ENCODE measurements at places on chromosomes 13 and 19.

GRCh38 chr13:88649855-88650254 lies 978.7 kb downstream of the SLITRK5 start:
- no peak for DNase-seq

DNA sequence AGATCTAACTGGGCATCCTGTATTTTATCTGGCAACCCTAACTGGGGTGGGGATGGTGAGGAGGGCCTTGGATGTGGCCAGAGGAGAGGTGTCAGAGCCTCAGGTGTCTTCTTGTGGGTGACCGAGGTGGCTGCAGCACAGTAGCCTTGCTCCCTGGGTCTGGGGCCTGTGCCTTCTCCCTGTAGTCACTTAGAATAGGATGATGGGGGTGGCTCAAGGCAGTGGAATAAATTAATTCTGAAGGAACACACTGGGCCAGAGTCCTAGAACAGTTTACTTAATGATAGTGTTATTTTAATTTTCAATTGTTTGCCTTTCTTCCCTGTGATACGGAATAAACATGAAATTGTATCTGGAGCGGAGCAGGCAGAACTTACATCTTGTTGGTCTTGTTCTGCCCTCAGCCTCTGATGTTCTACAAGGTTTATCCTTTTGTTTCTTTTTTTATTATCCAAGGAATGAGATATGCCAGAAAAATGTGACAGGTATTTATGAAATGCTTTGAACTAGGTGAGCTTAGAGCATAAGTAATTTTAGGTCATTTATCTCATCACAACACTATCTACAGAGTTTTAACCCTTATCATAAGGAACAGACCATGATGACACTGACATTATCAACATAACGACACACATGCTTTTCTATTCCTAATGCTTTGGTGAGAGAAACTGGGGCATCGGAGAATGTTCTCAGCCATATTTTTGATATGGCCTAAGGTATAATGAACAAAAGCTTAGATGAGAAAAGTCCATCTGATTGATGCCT lies 51.4 kb downstream of the LRCH1 start:
- no peak for DNase-seq

DNA sequence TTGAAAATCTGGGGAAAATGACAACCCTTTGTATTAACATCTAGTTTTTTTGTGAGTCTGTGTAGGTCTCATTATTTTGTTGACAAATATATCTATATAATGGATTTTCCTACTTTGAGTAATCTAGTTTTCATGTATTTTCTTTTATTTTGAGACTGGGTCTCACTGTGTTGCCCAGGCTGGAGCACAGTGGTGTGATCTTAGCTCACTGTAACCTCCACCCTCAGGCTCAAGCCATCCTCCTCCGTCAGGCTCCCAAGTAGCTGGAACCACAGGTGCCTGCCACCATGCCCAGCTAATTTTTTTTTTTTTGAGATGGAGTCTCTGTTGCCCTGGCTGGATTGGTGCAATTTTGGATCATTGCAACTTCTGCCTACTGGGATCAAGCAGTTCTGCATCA lies 9.2 kb downstream of the ZNF525 start:
- no peak for DNase-seq

DNA sequence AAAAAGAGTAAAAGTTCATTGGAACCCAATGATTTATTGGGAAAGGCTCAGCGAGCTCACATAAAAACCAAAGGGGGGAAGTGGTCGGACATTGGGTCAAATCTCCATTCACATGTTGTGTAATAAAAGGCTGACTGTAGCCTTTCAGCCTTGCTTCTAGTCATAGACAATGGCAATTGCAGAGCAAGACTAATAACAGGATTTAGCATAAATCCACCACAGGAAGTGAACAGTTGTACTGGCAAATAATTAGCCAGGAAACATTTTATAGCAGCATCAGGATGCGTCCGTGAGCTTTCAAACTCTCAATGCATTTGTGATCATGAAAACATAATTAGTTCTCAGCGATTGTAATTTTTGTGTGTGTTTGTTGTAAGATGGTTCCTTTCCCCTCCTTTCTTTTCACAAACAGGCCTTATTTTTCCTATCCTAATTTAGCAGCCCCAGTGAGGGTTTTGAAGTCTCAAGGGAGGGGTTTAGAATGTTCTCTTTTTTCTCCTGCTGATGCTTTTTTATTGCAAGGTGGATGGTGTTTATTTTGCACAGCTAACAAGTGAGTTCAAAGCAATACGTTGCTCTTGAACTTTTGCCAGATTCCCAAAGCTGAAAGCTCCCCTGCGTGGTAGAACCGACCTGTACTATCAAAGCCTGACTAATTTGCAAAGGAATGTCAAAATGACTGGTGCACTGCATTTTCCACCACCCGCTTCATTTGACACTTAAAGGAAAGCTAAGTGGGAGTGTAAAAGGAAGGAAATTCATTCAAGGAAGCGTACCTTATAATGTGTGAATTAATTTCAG lies 105.6 kb downstream of the SPRY2 start:
- DNase-seq = no peak

DNA sequence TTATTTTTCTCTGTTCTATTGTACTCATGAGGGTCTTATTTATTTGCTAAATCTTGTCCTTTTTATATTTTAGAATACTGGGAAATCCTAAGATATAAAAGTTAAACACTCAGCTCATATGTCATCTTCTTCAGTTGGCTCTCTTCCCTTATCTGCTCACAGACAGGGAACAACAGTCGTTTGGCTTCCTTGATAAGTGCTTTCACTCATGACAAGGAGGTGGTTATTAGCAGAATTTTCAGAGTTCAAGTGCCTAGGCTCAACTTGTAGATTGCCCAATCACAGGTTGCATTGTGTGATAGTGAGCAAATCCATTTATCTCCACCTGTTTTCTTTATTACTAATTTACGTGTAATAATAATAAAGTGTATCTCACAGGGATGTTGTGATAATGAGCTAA lies 620.3 kb upstream of the PCDH20 start:
- DNase-seq = no peak

DNA sequence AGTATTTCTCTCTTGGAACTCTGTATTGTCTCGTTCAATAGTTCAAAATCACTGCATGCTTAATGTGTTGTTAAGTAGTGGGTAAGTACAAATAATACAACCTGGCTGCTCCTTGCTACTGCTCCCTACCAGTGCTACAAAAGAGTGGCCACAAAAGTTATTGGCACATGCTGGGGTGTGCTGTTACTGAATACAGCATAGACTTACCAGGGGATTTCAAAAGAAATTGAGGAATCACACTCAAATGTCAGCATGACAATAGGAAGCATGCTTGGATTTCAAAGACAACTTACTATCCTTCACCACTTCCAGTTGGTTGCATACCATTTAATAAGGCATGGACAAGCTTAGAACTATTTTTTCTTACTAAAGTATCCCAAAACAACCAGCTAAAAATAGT lies 1041.3 kb upstream of the SPRY2 start:
- no peak for DNase-seq

DNA sequence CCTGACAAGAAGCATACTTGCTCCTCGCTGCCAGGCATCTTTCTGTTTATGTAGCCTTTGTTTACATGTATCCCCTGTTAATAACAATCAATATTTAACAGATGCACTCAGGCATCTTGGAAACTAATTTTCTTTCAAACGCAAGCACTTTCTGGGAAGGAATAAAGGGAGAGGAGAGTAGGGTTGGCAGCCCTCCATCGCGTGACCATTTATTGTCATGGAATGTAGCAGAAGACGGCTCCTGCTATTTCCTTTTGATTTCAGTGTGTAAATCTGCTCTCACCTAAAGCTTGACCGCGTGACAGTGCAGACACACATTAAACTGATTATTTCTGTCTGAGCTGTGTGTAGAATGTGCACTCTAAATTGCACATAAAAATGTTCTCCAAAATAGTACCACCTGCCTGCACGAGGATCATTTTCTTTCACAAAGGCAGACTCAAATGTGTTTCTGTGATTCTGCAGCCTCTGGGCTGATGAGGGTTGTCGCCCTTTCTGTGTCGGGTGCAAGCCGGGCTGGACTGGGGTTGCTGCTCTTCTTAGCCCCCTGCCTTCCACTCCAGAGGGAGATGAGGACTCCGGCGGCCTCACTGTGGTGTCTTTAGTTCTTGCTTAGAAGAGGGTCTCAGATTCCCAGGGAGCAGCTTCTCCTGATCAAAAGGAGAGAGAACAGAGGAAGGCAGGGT lies 223.5 kb upstream of the MAB21L1 start:
- peak; percentile 90 for DNase-seq

DNA sequence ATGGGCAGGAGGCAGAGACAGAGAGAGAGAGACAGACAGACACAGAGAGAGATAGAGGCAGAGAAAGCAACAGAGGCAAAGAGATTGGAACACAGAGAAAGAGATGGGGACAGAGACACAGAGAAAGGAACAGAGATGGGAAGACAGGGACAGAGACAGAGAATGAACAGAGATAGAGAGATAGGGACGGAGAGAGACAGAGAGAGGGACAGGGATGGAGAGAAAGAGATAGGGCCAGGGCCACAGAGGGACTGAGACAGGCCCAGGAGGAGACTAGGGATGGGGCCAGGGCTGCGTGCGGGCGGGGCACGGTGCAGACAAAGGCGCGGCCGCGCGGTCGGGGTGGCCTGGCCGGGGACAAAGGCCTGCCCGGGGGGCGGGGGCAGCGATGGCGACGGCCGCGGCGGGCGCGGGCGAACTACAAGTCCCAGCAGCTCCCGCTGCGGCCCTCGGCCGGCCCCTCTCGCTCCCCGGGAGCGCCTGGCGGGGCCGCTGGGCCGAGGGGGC lies at the start of gene ZNF358:
TSS of gene ZNF358 (plus strand) at position 459 of the 507 bp plus-strand sequence. CDS start 3,140 bp downstream, outside the sequence.
- no peak for DNase-seq

DNA sequence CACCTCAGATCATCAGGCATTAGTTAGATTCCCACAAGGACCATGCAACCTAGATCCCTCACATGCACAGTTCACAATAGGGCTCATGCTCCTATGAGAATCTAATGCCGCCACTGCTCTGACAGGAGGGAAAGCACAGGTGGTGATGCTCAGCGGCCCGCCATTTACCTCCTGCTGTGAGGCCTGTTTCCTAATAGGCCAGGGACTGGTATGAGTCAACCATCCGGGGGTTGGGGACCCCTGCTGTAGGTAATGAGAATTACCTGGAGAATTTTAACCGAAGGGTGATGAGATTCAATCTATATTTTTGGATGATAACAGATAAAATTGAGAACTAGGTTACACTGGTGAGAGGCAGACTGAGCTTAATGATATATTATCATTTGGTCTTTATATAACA lies 101.4 kb downstream of the LACC1 start:
- DNase-seq = no peak

DNA sequence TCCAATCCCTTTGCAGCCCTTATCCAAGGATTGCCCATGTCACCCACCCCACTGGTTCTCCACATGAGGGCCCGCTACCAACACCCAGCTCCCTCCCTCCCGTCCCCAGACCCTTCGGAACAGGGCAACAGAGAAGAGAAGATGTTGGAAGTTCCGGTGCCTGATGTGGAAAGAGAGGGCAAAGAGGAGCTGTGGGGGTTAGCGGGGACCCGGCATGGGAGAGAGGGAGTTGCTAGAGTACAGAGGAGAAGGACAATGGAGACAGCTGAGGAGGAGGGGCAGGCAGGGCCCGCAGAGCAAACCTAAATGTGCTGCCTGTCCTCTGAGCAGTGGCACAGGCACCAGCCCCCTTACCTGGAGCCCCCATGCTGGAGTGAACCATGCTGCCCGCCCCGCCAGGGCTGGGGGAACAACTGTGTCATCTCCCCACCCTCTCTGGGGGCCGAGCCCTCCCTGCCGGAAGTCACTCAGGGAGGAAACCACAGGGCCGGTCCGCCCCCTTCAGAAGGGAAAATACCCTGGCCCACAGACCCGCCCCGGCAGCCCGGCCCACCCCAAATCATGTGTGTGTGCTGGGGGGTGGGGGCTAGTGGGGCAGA lies at the start of gene POU2F2:
TSS of gene POU2F2 (minus strand) at position 417 of the 599 bp plus-strand sequence. CDS start at position 382, 35 bp downstream.
- DNase-seq = no peak

- peak; percentile 83 for DNase-seq
Observed at GRCh38 chr13:100394005-100394695, 194.4 kb downstream of the GGACT start.

DNA sequence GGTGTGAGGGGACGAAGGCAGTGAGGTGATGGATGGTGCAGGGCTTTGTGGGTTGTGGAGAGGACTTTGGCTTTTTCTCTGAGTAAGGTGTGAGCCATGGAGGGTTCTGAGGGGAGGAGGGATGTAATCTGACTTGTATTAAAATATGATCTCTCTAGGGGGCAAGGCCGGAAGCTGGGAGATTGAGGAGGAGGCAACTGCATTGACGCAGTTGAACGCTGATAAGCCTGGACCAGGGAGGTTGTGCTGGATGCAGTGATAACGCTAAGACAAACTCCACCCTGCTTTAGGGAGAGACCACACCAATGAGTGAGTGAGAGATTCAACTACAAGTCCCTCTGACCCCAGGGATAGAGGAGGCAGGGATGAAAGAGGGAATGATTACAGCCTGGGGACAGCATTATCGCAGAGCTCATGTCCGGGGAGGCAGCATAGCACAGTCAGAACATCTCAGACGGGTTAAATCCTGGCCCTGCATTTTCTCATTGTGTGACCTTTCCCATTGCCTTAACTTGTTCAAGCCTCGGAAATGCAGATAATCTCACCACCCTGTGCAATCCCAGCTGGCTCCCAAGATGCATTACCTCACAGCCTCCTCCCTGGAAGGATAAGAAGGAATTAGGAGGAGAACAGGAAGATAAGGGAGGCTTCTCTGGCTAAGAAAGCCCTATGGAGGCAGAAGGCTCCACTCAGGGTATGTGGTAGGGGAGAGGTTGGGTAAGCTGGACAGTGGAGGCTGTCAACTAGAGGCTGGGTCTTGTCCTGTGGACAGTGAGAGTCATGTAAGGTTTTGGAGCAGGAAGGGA lies 124.2 kb downstream of the CACNA1A start:
- DNase-seq = no peak

DNA sequence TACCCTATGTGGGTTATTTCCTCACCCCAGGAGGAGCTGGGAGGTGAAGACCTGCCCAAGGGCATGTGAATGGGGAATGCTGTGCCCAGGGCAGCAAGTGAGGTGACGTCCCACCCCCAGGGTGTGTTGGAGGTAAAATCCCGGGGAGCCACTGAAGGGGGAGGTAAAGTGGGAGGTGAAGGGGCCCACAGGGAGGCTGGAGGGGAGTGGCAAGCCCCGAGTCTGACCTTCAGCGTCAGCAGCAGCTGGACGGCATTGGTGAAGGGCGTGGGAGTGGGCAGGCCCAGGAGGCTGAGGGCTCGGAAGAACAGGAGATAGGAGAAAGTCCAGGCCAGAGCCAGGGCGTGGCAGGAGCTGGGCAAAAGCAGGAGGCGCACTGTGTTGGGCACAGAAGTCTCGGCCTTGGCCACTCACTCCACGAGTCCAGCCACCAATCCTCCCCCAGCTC lies 2.4 kb downstream of the MBOAT7 start:
- DNase-seq = no peak

- no peak for DNase-seq
Observed at GRCh38 chr19:19405971-19406877, 749 bp downstream of the GATAD2A start.

- no peak for DNase-seq
Observed at GRCh38 chr19:903266-903797, 9.7 kb downstream of the R3HDM4 start.

Data from BJ (cell line).